Myocyte (in vitro differentiated cells): ENCODE measurements at places on chromosomes 5 and 9.
A peak's percentile ranks its signal among the peaks of the same experiment; 100 is the strongest.

DNA sequence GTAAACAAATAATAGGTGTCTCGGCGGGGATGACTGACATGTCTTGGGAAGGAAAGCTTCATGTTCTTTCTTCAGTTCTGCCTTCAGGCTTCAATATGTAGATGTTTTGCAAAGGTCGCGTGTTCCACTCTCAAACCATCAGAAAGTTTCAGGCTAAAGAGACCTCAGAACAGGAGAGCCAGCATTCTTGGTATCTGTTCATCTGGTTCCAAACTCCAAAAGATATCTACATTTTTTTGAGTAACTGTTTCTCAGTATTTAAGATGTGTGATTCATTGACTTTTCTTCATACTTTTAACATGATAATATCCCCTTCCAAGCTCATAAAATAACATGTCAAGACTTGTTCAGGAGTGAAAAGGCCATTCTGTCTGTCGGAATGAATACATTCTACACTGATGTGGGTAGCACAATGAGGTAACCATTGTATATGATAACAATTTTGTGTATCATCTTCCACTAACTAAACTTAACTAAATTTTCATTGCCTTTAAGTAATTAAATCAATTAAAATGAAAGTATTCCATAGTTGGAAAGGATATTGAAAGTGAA is 183.6 kb downstream of the CFAP90 start:
- no peak for DNase-seq

- no peak for DNase-seq
These were observed 286.5 kb downstream of the MAST4 start for GRCh38 chr5:66882606-66883227.

DNA sequence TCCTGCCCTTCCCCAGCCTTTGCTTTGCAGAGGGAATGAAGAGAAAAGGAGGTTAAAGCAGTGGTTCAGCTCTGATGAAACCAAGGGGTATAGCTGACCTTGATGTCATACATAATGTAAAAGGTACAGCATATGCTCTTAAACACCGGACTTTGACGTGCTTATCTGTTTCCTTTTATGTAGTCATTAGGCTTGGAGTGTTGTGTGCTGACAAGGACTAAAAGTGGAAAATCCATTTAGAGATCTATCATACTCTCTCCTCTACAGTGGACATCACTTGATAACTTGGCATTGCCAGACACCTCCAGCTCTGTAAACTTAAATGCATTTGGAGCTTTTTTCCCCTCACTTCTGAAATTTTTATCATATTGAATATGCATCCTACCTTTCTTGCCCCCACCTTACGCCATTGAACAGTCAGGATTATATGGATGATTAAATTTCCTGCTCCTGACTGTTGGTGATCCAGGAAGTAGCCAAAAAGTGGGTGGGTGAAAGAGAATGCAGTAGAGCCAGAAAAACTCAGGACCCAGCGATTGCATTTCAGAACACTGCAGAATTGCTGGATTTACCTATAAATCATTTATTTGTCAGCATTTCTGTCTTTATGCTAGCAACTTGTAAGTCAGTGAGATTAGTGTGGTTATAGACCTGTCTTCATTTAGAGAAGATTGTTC is 4.1 kb downstream of the TNFAIP8 start:
- DNase-seq, result no peak

GRCh38 chr5:3354606-3355005 is 241.0 kb upstream of the IRX1 start:
- DNase-seq, result no peak

DNA sequence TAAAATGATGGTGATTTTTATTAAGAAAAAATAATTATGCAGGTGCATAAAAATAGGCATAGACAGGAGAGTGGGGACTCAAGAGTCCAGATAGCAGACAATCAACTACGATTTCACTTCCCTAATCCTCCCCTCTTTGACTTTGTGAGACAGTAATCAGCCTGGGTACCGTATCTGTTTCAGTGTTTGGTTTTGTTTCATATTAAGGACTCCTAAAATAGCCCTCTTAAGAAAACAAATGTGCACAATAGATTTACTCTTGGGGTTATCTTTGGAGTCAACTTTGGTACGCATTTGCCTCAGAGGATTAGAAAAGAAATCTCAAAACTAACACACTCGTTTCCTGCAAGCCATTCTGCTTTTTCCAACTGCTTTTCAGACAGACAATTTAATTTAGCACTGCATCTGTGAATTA is 96.3 kb downstream of the ZNF608 start:
- DNase-seq, result peak; percentile 70

DNA sequence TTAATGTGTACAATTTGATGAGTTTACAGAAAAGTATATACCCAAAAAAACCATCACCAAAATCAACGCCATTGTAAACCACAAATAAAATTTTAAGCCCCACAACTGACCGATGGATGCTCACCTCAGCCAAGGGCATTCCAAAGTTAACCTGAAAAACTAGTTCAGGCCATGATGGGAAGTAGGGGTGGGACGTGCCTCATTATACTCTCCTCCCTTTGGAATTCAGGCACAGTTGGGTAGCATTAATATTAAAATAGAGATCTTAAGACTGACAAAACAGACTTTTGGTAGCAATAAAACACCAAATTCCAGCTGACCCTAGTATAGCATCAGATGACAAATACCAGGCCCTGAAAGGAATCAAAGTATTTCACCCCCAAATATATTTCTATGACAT is 129.0 kb downstream of the CDH18 start:
- no peak for DNase-seq

- DNase-seq, result no peak
These were observed 563.9 kb upstream of the ADAMTS16 start for GRCh38 chr5:4576161-4576748.

- DNase-seq, result no peak
These were observed 47.7 kb upstream of the BOD1 start for GRCh38 chr5:173664154-173664526.

- DNase-seq, result peak; percentile 32
These were observed 329.5 kb downstream of the KIAA0825 start for GRCh38 chr5:94288937-94289336.

- no peak for DNase-seq
These were observed 9.2 kb downstream of the POC5 start for GRCh38 chr5:75707911-75708509.

GRCh38 chr5:67051164-67051563 is 145.4 kb downstream of the CD180 start:
- DNase-seq, result no peak

GRCh38 chr9:128001779-128002298 is 21.1 kb upstream of the EEIG1 start:
- DNase-seq, result peak; percentile 66

- no peak for DNase-seq
These were observed 174.8 kb downstream of the COL23A1 start for GRCh38 chr5:178415353-178415752.

GRCh38 chr5:61578858-61579503 is 246.9 kb downstream of the ZSWIM6 start:
- DNase-seq, result peak; percentile 23

DNA sequence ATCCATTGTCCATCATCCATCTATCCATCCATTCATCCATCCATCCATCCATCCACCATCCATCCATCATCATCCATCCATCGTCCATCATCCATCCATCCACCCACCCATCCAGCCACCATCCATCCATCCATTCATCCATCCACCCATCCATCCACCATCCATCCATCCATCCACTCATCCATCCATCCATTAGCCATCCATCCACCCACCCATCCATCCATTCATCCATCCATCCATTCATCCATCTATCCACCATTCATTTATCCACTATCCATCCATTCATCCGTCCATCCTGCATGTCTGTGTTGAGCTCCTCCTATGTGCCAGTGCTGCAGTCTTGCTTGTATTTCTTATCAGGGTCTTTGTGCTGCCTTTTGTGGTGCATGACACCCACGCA is 44.2 kb downstream of the COL5A1 start:
- DNase-seq, result no peak

DNA sequence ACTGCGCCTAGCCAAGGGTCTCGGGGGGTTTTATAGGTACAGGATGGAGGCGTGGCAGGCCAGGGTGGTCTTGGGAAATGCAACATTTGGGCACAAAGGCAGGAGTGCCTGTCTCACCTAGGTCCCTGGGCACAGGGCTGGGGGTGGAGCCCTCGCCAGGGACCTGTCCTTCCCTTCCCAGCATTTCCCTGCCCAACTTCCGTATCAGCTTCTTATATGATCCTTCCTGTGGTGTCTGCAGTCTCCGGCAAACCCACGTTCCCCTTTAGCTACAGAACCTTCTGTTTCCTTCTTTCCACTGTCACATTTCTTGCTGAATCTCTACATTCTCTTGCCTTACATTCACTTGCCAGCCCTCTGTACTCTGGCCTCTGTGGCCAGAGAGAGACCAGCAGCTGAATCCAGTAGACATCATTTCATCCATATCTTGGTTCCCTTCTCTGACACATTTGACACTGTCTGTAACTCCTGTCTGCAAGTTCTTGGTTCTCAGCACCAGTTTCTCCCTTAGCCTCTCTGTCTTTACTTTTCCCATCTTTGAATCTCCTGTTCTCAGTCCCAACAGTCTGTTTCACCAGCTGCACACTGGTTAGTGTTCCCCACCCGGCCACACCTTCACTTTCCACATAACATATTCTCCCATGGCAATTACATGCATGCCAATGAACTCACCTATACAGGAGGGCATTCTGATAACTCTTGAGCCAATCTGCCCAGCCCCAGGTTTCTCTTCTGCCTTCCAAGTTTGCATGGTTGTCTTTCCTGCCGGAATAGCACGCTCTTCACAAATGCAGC is 134.7 kb upstream of the ZNF608 start:
- DNase-seq, result no peak

- no peak for DNase-seq
These were observed 647.8 kb downstream of the CDH9 start for GRCh38 chr5:26390608-26391007.

- peak; percentile 90 for DNase-seq
These were observed 106.6 kb upstream of the PITX1 start for GRCh38 chr5:135140446-135141204.

- DNase-seq, result no peak
These were observed 374.8 kb downstream of the NR2F1-AS1 start for GRCh38 chr5:93206203-93206602.
